Epithelial cell of proximal tubule (primary cell): ENCODE measurements at places on chromosomes 16 and 17. TPM values are rescaled to one million over a fixed set of nuclear protein-coding genes. Genes with fewer than 3 reads are reported as not detected.

SLC25A19 gene
- 10.5 and 25.7 TPM in 2 replicates for total RNA-seq

OTOP3 gene
- total RNA-seq = not detected in 2 replicates

TP53TG3F gene
- total RNA-seq = not detected in 2 replicates

HBA2 gene
- not detected in 2 replicates for total RNA-seq

ATXN7L3 gene
- 40.2 and 61.4 TPM in 2 replicates for total RNA-seq

CD300H gene
- not detected in 2 replicates for total RNA-seq

HSPB9 gene
- not detected in 2 replicates for total RNA-seq

CACNG5 gene
- total RNA-seq = not detected in 2 replicates

ADAM11 gene
- total RNA-seq = 0.06 and 0.36 TPM in 2 replicates
